Hypothalamus (tissue), 51 donors: ENCODE measurements at places on chromosomes 6 and 20.

- DNase-seq, result no peak
These were observed 229.3 kb downstream of the QKI start for GRCh38 chr6:163643866-163644265.

- DNase-seq, result no peak
These were observed 145.4 kb upstream of the BMP2 start for GRCh38 chr20:6622041-6622440.

DNA sequence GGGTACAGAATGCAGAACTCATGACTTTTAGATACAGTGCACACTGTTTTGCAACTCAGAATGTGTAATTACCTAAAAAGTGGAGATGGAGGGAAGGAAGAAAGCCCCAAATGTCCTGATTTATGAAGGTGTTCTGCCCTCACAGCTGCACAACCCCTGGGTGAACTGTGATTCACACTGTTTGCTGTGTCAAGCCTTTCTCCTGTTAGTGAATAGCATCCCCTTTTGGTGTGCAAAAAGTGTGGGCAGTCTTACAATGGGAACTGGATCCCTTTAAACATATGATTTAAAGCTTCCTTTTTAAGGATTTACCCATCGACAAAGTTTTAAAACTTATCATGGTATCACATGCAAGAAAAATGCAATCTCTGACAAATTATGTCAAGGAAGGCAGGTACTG lies 633.4 kb upstream of the EPHA7 start:
- DNase-seq, result no peak

DNA sequence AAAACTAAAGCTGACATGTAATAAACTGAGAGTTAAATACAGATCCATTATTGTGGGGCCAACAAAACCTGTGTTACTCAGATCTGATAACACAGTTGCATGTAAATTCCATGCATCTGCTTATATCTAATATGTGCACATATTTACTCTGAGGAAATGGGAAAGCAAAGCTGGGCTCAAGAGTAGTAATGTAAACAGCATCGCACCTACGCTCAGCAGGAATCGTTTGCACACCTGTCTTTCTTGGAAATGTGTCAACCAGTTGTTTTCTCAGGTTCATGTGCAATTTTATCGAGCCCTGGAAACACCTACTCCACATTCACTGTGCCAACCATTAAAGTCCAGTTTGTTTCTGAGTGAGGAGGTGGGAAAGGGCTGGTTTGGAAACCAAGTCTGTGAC lies 80.3 kb upstream of the CNKSR3 start:
- DNase-seq, result no peak

DNA sequence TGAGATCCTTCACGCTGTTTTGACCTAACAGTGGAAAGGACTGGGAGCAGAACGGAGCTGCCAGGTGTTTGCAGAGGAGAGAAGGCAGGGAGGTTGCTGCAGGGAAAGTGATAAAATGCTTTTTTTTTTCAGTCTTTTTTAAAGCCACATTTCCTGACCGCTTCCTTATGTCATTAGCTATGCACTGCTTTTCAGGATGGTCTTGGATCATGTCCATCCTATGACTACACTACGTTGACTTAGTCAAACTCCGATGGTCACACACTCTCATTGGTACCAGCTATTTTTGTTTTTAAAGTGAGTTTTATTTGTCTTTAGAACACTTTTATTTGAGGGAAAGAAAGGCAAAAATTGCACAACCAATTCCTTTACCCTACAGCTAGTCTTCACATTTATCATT lies 89.2 kb upstream of the EXOC2 start:
- no peak for DNase-seq

GRCh38 chr20:46334303-46334904 lies 26.1 kb upstream of the CDH22 start:
- no peak for DNase-seq

DNA sequence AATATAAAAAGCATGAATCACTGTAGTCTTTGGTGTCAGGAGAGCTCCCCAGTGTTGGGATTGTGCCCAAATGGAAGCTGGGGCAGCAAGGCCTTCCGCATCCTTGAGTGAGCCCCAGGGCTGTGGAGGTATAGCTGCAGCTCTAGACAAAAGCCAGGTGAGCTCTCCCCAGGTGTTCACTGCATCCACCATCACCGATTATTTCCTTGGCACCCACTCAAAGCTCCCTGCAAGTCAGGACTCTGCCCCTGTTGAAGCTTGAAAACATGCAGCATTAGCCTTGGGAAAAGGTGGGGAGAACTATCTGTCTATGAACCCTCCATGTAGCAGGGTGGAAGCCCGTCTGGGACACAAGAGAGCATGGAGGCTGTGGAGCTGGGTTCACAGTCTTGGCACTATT lies 228.8 kb downstream of the BMP7 start:
- no peak for DNase-seq

DNA sequence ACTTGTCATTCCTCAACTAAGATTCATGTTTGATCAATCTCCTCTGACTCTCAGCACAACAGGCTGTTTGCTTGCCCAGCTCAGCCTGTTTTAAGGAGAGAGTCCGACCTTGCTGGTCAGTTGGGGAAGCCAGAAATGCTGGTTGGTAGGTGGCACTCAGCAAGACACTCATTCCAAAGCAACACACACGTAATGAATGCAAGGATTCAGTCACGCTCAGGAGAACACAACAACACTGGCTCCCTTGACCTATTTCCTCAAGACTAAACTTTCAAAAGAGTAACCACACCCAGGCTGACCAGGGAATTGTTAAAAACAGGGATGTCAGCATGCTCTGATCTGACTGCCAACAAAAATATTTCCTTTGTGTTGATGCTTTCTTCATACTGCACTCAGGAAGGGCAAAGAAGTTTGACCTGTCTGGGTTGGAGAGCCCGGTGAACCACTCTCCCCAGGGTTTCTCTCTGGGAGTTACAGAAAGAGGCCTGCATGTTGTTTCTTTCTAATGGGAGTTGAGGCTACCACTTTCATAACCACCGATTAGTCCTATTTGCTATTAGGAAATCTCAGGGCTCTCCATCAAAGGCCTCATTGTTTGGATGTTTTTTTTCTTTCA lies 25.6 kb upstream of the PREP start:
- no peak for DNase-seq
